Parietal lobe (tissue), 2 donors: ENCODE measurements at places on chromosomes 4 and X. TPM values are rescaled to one million over a fixed set of nuclear protein-coding genes. Genes with fewer than 3 reads are reported as not detected.

The ITM2A gene
- total RNA-seq = 39.1 TPM

The XG gene
- not detected for total RNA-seq

The ADGRL3 gene
- total RNA-seq = 301 TPM

The NMU gene
- 2.2 TPM for total RNA-seq

The HERC5 gene
- 1.6 TPM for total RNA-seq

The CSAG2 gene
- not detected for total RNA-seq

The HELT gene
- 1.6 TPM for total RNA-seq

The RNF212 gene
- 4.4 TPM for total RNA-seq

The SEC31A gene
- 228 TPM for total RNA-seq

The PCSK1N gene
- 63.5 TPM for total RNA-seq

The LAMP2 gene
- total RNA-seq = 51.6 TPM

The USP27X gene
- 13.1 TPM for total RNA-seq

The TMSB15C gene
- total RNA-seq = 56.3 TPM

The PWWP3B gene
- total RNA-seq = 0.63 TPM

The ZNF718 gene
- total RNA-seq = 53.5 TPM

The PASD1 gene
- not detected for total RNA-seq

The TBC1D9 gene
- total RNA-seq = 69.5 TPM

The TMEM35A gene
- 67.3 TPM for total RNA-seq

The CFI gene
- 1.6 TPM for total RNA-seq
